Fibroblast of skin of scalp (primary cell): ENCODE measurements at places on chromosomes 16 and 17.

DNA sequence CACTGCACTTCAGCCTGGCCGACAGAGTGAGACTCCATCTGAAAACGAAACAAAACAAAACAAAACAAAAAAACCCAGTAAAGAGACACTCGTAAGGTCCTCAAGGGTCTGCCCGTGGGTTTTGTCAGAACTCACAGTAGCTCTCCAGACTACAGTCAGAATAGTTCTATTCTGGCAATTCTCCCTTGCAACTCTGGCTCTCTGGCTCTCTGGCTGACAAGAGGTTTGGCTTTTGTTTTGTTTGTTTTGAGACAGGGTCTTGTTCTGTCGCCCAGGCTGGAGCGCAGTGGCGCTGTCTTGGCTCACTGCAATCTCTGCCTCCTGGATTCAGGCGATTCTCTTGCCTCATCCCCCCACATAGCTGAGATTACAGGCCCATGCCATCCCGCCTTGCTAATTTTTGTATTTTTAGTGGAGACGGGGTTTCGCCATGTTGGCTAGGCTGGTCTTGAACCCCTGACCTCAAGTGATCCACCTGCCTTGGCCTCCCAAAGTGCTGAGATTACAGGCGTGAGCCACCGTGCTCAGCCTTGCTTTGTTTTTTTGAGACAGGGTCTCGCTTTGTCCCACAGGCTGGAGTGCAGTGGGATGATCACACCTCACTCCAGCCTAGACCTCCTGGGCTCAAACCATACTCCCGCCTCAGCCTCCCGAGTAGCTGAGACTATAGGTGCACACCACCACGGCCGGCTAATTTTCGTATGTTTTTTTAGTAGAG lies 20.5 kb upstream of the CHP2 start:
- no peak for DNase-seq

DNA sequence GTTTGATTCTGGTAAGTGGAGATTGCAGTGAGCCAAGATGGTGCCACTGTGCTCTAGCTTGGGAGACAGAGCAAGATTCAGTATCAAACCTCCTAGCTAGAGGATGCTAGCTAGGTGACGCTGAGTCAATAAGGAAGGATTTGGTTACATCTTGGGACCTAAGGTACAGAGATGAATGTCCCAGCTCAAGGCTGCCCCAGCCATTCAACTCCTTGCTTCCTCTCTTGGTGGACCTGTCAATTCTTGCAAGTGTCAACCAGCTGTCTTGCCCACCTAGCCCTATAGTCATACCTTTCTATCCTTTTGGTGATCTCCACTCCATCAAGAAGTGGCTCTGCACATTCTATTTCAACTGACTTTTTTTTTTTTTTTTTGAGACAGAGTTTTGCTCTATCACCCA lies 1.4 kb upstream of the MILR1 start:
- no peak for DNase-seq

DNA sequence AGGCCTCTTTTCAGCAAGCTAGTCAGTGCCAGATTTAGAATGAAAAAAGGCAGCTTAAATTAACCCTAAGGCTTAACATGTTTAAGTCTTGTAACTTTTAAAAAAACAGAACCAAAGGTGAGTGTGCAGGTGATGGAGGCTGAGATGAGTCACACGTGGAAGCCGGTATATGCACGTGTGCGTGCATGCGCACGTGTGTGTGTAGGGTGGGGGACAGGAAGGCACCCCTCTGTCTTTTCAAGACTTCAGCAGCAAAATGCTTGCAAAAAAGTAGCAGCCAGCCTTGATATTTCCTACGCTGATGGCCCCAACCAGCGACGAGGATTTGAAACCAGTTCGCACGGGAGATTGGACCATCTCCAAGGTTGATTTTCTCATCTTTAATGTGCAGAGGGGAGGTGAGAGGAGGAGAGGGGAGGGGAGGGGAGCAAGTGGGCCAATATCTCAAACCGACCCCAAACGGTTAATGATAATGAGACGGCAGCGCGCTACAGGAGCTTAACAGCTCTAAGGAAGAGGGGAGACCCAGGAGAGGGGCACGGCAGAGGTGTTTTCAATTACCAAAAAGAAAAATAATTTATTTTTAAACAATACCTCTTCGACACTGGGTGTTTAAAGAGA lies 154.7 kb downstream of the ZNF423 start:
- no peak for DNase-seq

DNA sequence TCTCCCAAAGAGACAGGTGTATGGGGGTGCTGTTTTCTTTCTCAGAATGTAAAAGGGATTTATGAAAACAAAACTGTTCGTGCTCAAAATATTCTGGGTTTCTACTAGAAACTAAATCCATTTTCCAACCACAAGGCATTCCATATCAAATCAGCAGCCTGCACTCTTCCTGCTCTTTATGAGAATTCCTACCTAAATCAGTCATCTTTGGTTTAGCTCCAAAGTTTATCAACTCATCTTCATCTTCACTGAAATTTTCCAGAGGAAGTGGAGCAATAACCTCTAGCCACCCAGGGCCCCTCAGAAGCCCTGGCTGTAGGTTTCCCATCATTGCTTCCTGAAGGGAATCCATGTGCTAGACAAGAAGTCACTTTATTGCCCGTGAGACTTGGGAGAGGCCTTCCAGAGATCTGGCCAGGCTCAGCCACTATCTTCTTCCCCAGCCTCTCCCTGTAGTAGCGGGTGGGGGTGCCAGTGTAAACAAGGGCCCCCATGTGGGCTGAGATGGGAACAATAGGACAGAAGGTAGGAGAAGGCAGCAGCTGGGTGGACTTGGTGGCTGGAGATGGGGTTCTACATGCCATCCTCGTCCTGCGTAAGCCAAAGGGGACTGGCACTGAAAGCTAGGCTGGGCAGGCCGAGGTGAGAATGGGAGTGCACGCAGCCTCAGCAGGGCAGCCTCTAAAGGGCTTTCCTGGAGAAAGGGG lies 22.0 kb upstream of the ALDH3A1 start:
- peak; percentile 65 for DNase-seq
